ENCODE measurements at places on chromosomes 6 and 20. TPM values are rescaled to one million over a fixed set of nuclear protein-coding genes. Genes with fewer than 3 reads are reported as not detected.

ZNF184 gene
- 4.4 TPM for polyA plus RNA-seq

SLC22A3 gene
- 13.5 TPM for polyA plus RNA-seq

RBBP9 gene
- 6.9 TPM for polyA plus RNA-seq

ERVFRD-1 gene
- 0.78 TPM for polyA plus RNA-seq

SAMHD1 gene
- 184 TPM for polyA plus RNA-seq

ADTRP gene
- 0.37 TPM for polyA plus RNA-seq

ELOVL4 gene
- 1.8 TPM for polyA plus RNA-seq

CCM2L gene
- polyA plus RNA-seq: 9.9 TPM

LAMA2 gene
- 67.6 TPM for polyA plus RNA-seq

PPP1R18 gene
- polyA plus RNA-seq: 51.0 TPM

PRKN gene
- 6.3 TPM for polyA plus RNA-seq

SCRT2 gene
- polyA plus RNA-seq: not detected

Data from ovary (tissue), 10 donors.